ENCODE measurements at places on chromosomes 4 and X. TPM values are rescaled to one million over a fixed set of nuclear protein-coding genes. Genes with fewer than 3 reads are reported as not detected.

The ABLIM2 gene
- 7.5 TPM for total RNA-seq

The TCEAL6 gene
- not detected for total RNA-seq

The CFP gene
- 0.69 TPM for total RNA-seq

DNA sequence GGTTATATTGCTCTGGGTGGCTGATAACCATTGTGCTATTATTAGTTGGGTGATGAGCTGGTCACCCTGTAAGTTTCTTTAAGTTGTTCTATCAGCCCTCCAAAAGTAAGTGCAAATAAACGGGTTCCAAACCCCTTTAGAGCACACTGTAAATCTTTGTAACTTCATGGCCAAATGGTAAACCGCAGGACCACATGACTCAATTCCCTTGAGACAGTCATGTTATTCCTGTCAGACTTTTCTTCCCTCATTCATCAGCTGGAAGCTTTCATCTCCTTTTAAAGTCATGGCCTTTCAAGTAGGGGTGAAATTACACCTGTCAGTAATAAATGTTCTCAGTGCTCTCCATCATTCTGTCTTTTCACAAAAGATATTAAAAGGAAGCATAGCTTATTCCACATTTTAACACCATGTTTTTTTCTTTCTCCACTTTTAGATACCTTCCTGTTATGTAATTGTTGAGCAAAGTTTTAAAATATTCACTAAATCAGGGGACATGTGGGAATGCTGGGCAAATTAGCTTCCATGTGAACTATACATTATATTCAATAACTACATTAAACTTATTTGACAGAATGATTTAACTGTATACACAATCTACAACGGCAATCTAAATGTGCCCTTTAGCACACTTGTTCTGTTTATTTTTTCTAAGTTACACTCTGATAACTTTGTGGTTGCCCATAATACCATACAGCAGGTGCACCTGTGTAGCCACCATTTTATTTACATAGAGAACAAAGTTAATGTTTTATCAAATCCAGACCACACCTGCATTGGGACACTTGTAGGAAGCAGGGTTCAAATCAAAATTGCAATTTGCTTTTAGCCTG, 275.5 kb downstream of the CFAP299 start:
- H3K4me1 ChIP-seq = peaks cover 48% of the 10 kb centered on the region
- no peak for DNase-seq
- no peaks in the 10 kb centered on the region for H3K36me3 ChIP-seq
- peaks cover 35% of the 10 kb centered on the region for H3K27me3 ChIP-seq

DNA sequence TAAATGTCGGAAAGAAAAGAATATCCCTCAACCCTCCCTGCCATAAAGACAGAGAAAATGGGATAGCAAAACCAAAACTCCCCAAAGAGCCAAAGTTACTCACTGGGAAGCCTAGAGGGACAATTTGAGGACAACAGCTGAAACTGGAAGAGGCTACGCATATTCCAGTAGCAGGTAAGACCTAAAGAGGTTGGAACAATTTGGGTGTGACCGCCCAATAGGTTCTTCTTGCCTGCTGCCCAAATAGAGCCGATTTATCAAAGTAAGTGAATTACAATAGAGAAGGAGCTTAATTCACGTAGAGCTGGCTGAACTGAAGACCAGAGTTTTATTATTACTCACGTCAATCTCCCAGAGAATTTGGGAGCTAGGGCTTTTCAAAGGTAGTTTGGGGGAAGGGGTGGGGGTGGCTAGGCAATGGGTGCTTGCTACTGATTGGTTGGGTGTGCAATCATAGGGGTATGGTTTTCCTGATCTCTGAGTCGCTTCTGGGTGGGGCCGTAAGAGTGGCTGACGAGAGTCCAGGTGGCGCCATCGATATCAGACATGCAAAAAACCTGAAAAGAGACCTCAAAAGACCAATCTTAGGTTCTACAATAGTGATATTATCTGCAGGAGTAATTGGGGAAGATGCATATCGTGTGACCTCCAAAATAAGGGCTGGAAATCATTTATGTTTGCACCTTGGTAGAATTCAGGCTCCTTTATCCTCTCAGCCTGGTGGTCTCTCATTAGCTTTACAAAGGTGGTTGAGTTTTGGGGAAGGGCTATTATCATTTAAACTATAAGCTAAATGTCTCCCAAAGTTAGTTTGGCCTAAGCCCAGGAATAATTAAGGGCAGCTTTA, 39.0 kb upstream of the SLC7A3 start:
- H3K4me1 ChIP-seq = no peaks in the 10 kb centered on the region
- H3K27ac ChIP-seq = no peak overlapping the region
- no peak for DNase-seq

DNA sequence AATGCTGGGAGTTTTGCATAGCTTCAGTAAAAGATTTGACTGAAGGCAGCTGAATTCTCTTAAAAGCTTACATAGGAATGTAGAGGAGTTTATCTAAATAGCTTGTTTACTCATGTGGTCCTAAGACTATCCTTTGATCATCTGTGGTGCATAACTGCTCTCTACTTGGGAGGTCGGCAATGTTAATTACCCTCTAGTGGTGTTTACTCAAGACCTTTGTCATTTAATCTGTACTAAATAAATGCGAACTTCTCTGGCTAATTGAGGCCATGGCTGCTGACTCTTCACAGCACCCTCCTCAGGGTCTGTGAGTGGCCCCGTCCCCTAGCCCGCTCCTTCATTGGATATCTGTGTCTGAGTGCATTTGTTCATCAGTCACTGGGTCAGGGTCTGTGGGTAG, 13.8 kb upstream of the TMEM33 start:
- no peak for DNase-seq
- H3K4me1 ChIP-seq = no peaks in the 10 kb centered on the region
- H3K27ac ChIP-seq = no peak overlapping the region
- peaks cover 3% of the 10 kb centered on the region for H3K36me3 ChIP-seq
- no peak overlapping the region for H3K4me3 ChIP-seq

DNA sequence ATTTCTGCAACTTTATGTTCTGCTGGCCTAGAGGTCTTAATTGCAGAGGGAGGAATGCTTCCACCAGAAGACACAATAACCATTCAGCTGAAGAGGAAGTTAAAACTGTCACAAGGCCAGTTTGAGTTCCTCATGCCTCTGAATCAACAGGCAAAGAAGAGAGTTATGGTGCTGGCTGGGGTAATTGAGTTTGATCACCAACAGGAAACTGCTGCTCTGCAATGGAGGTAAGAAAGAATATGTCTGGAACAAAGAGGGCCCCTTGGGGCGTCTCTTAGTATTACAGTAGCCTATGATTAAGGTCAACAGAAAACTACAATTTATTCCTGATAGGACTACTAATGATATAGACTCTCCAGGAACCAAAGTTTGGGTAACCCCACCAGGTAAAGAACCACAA, 744.0 kb downstream of the FSTL5 start:
- no peaks in the 10 kb centered on the region for H3K36me3 ChIP-seq
- DNase-seq = no peak
- no peaks in the 10 kb centered on the region for H3K4me1 ChIP-seq
- no peak overlapping the region for H3K27ac ChIP-seq

GRCh38 chrX:68462197-68462596, 28.9 kb upstream of the OPHN1 start:
- no peaks in the 10 kb centered on the region for H3K27me3 ChIP-seq
- no peak for DNase-seq
- no peak overlapping the region for H3K27ac ChIP-seq
- no peak overlapping the region for H3K4me3 ChIP-seq
